ENCODE measurements at places on chromosomes 2 and 18.

DNA sequence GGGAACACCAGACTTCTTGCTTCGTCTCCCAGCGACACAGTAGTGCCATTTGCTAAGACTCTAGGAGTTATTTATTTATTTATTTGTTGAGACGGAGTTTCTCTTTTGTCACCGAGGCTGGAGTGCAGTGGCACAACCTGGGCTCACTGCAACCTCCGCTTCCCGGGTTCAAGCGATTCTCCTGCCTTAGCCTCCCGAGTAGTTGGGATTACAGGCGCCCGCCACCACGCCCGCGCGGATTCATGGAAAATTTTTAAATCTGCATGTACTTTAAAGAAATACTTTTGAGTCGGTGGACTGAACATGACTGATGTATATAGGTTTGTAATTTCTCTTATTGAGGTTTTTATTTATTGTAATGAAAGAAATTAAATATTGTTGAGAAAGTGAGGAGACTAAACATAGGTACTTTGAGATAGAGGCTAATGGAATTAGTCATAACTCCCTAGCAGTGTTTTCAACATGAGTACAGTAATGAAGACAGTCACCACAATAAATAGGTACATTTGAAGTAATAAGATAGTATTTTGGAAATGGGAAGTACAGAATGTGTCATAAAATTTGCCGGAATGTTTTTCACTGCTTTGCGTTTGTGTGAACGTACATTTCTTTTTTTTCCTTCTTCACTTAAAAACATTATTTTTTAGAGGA, 983 bp downstream of the MTX2 start:
- no peak for DNase-seq

DNA sequence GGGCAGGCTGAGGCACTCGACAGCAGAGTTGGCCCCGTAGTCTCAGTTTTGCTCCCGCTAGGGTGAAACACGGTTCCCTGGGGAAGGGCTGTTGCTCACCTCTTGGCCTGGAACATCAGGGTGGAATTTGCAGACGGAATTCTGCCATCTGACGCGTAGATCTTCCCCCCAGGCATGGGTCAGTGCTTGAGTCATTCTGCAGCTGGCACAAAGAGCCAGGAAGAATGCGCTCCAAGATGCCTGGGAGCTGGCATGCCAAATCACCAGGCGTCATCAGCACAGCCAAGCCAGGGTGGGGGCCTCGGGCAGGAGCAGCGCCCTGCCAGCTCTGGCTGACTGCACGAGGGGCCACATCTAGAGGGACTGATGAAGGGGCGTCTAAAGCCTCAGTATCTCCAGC, 42.7 kb downstream of the ODC1 start:
- DNase-seq, result no peak

DNA sequence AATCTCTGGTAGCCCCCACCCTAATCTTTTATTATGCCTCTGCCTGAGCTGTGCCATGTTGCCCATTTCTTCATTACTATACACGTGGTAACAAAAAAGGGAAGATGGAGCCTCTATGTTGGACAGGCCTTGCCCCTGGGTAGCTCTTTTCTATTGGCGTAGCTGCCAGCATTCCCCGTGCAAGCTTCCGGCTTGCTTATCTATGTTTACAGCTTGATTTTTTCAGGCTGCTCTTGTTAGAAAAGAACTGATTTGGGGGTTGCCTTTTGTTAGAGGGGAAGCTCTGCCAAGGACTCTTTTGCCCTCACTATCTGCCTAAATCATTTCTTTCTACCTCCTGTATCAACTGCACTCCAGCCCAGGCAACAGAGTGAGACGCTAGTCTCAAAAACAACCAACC, 45.5 kb upstream of the ZSWIM2 start:
- DNase-seq, result no peak

GRCh38 chr2:241760301-241760771, 16.3 kb upstream of the GAL3ST2 start:
- DNase-seq, result no peak

DNA sequence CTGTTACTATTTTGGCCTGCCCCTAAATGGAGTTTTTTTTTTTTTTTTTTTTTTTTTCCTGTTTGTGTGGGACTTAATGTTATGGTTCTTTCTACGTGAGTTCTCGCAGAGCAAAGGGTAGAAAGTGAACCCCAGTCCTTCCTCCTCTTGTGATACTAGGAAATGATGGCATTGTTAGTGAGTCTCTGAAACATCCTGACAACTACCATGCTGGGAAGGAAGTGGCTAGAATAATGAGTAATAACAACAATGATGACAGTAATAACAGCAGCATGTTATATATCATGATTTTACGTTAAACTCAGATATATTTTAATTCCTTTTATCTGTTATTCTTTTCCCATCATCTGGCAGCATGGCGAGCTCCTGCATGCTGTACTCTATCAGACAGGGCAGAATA, 216.2 kb upstream of the LINC00305 start:
- no peak for DNase-seq

DNA sequence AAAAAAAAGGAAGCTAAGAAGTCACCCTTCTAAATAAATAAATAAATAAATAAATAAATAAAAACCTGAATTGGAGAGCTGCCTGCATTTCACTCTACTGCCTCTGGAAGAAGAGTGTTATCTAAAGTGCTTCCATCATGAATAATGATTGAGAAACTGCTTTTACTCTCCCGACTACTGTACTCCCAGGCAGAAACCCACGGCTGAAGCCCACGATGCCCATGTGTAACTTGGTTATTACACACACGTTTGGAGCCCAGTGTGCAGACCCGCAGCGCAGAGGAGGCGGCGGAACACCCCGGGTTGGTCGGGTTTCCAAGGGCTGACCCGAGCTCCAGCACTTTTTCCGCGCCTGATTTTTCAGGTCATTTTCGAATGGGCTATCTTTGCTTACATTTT, 697 bp upstream of the SPATS2L start:
- DNase-seq, result no peak

- no peak for DNase-seq
Observed at GRCh38 chr18:56715121-56715520, 64.0 kb downstream of the WDR7 start.

GRCh38 chr2:168797286-168797655, 5.2 kb upstream of the NOSTRIN start:
- DNase-seq, result no peak

DNA sequence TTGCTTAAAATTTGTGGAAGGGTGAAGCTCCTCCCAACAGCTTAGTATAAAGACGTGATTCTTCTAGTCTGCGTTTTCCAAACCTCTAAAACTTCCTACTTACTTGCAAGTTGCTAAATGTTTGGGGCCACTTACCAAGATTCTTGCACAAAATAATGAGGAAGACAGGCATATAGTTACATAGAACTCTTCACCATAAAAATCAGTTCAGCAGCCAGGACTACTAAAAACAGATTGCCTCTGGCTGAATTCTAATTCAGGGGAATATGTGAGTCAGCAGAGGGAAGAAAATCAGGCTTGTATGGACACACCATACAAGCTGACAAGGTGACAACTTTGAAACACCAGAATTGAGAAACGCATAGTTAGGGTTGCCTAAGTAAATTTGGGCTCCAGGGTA, 2.8 kb upstream of the PEX13 start:
- no peak for DNase-seq
